AG20443 (cell line): ENCODE measurements at places on chromosomes 7 and 10.

GRCh38 chr7:87570178-87570577 is 30.5 kb downstream of the ABCB1 start:
- peak; percentile 10 for DNase-seq

DNA sequence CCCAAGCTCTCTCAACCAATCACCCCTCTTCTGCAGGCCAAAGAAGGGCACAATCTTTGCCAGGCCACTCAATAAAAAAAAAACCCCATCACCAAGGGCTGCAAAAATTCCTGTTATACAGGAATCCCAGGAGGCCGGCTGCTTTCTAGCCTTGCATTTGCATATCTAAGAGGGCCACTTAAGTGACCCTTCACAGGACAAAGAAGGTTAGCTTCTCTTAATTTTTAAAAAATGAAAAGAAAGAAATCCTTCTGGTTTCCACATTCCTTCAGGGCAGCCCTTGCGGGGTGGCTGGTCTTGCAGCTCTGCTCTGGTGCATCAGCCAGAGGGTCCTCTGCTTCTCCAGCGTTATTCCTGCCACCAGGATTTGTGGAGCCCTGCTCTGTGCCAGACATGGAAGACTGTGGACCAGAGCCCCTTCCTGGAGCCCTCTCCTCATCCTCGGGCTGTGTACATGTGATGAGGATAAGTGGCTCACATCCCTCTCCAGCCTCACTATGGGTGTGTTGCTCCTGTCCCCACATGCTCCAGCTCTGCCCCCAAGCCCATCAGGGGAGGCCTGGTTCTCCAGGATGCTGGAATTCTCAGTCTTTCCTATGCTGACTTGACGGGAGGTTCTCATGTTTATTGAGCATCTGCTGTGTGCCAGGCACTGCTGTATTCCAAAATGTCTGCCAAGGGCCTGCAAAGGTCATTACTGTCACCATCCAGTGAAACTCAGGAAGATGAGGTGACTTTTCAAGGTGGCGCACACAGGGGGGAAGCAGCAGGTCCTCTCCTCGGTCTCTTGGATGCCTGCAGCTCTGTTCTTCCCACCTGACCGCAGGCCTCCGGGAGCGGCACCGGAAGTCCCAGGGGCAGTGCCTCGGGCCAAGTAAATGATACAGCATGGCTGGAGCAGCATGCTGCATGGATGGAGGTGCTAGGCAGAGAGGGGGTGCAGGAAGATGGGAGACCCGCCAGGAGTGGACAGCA is 67.7 kb downstream of the ARHGAP22 start:
- DNase-seq: no peak

DNA sequence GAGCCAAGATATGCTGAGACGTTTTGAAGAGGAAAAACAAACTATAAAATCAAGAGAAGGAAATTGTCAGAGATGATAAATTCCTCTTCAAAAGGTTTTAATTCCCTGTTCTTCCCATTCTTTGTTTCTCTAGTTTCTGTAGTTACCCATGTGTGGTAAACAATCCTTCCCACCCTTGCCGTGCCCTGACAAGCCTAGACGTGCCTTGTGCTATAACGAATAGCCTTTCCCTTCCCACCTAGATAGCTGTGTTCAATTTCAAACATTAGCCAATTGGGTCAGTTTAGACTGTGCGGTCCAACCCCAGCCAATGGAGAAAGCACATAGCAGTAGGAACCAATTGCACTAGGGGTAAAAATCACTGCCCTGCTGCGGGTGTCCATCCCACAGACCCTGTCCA is 138.1 kb downstream of the RALA start:
- no peak for DNase-seq

GRCh38 chr7:20249920-20250319 is 32.7 kb upstream of the MACC1 start:
- no peak for DNase-seq

- DNase-seq: no peak
Observed at GRCh38 chr7:37923996-37924395, 3.6 kb downstream of the EPDR1 start.

- no peak for DNase-seq
Observed at GRCh38 chr7:76234282-76234584, 32.5 kb downstream of the SRRM3 start.

DNA sequence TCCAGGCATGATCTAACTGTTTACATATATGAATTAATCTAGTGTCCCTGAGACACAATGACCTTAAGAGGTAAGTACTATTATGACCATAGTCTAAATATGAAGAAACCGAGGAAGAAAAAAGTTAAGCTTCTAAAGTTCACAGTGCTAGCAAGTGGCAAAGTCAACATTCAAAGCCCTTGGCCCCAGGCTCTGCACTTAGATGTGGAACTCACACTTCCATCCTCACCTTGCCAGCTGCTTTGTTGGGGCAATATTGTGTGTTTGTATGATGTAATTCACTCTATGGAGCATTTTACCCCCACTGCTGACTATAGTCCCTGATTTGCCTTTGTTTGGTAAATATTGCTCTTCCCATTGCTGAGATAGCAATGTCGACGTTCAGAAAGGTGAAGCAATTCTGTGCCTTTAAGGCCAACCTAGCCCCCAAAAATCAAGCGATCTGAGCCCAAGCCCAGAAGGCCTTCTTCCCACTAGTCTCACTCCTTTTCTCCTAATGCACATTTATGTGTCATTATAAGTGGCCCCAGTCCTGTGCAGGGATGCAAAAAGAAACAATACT is 487.6 kb upstream of the ZMIZ1 start:
- DNase-seq: no peak

DNA sequence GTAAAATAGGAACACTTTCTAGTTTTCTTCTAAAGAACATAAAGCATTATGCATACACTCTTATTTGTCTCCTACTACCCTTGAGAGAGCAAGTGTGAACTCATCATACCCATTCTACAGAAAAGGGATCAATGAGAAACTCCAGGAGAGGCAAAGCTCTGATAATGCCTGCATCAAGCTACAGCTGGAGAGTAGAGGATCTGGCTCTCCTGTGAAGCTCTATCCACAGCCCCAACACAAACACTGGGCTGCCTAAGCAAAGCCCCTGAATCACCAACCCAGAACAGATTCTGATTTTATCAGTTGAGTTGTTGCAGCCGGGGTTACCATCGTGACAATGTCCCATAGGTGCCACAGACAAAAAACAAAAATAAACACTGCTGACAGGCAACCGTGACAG is 74.9 kb downstream of the NUDCD3 start:
- no peak for DNase-seq

- DNase-seq: no peak
Observed at GRCh38 chr7:11716185-11716584, 115.8 kb downstream of the THSD7A start.

DNA sequence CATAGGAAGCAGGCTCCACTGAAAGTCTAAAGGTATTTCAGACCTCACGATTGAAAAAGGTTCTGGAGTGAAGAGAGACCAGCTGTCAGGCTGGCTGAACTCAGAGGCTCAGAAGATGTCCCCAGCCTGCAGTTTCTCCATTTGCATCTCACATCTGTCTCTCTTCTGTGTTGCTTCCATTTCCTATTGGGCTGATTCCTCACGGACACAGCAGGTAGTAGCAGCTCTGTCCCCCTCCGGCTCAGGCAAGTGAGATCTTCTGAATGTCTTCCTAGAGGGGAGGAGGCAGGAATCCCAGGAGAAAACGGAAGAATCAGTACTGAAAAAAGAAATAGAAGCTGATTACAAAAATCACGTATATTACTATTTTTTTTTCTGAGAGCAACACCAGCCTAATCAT is 274.1 kb upstream of the COBL start:
- DNase-seq: no peak

- DNase-seq: no peak
Observed at GRCh38 chr7:553636-554111, 34.0 kb upstream of the PDGFA start.

DNA sequence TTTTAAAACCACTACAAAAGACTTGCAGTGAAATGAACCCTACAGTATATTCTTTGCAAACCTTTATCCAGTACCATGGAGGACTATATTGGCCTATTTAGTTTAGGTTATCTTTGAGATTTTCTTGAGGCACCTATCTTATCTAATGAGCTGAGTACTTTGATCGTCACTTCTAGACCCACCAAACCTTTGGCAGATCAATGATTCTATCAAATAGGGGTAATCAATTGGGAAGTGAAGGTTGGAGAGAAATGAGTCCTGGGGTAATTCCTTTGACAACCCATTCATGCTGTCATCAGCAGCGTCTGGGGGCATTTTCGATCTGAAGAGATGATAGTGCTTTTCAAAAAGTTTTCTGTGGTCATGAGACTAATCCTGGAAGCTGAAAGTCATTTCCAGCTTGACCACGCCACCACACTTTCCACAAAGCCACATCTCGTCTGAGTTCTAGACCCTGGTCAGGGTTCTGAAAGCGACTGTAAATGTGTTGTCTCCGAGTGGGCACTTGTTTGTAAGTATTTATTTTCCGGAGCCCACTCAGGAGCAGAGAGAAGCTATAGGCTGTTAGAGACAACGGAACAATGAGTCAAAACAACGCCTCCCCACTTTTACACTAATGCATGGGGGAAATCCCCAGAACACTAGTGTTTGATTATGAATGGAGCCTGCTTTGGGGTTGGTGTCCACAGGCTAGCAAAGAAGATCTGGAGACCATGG is 4.8 kb downstream of the EGR2 start:
- no peak for DNase-seq

GRCh38 chr10:130395248-130395936 is 259.2 kb downstream of the GLRX3 start:
- no peak for DNase-seq

- DNase-seq: peak; percentile 24
Observed at GRCh38 chr7:82506702-82507101, 63.1 kb upstream of the CACNA2D1 start.
